ENCODE measurements at places on chromosomes 7 and 10.

GRCh38 chr10:11140963-11141362, 123.3 kb downstream of the CELF2 start:
- DNase-seq: no peak

- DNase-seq: no peak
These were observed 13.3 kb downstream of the MAP3K8 start for GRCh38 chr10:30447125-30447799.

DNA sequence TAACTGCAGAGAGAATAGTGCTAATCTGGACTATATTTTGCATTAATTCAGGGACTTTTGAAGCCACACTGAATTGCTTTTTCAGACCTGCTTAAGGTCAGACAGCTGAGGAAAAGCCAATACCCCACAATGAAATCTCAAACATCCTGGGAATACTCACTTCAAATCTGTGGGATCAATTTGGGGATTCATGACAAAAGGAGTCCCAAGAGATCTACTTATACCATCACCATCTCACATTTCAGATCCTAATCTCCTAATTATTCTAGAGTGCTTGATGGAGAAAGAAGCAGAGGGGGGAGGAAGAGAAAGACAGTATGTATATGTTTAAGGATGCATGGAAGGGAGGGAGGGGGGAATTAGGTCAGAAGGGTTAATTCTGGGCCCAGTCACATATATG, 202.2 kb downstream of the CACNA2D1 start:
- DNase-seq: no peak

DNA sequence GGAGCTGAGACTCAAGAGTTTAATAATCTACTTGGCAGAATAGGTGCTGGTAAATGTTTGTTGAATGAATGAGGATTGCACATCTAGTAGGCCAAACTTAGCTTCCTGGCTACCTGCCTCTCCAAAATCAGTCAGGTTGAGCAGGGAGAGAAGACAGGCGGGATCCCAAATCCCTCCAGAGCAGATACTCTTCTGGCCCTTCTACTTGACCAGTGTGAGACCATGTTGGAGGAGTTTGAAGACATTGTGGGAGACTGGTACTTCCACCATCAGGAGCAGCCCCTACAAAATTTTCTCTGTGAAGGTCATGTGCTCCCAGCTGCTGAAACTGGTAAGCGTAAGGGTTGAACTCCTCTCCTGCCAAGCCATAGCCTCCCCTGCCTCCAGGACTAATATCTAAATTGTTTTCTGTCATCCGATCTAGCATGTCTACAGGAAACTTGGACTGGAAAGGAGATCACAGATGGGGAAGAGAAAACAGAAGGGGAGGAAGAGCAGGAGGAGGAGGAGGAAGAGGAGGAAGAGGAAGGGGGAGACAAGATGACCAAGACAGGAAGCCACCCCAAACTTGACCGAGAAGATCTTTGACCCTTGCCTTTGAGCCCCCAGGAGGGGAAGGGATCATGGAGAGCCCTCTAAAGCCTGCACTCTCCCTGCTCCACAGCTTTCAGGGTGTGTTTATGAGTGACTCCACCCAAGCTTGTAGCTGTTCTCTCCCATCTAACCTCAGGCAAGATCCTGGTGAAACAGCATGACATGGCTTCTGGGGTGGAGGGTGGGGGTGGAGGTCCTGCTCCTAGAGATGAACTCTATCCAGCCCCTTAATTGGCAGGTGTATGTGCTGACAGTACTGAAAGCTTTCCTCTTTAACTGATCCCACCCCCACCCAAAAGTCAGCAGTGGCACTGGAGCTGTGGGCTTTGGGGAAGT, 2.2 kb upstream of the MBLAC1 start:
- DNase-seq: no peak

- DNase-seq: no peak
These were observed 483.9 kb upstream of the NRP1 start for GRCh38 chr10:33818343-33818742.

DNA sequence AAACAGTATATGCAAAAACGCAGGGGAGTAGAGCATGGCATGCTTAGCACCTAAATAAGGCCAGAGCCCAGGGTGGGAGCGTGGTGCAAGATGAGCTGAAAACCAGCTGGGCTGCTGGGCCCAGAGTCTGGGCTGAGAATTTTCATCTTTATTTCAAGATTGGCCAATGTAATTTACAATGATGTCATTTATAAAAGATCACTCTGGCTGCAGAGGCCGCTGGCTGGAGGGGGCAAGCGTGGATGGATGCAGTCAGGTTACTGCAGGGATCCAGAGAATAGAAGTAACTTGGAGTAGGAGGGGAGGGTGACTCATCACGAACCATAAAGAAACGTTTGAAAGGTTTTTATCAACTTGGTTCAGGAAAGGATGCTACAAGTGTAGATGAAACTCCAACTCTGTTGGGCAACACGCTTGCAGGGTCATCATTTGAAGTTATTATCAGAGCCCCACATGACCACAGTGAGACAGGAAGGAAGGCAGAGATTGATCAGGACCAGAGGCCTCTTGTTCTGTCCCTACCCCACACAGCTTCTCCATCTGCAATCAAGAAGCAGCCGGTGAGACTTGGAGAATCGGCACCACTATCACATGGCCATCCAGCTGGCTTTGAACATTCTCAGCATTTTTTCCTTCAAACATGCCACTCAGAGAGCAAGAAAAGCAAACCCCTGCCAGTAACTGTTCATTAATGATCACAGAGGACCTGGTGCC, 49.2 kb downstream of the ODAD2 start:
- no peak for DNase-seq

DNA sequence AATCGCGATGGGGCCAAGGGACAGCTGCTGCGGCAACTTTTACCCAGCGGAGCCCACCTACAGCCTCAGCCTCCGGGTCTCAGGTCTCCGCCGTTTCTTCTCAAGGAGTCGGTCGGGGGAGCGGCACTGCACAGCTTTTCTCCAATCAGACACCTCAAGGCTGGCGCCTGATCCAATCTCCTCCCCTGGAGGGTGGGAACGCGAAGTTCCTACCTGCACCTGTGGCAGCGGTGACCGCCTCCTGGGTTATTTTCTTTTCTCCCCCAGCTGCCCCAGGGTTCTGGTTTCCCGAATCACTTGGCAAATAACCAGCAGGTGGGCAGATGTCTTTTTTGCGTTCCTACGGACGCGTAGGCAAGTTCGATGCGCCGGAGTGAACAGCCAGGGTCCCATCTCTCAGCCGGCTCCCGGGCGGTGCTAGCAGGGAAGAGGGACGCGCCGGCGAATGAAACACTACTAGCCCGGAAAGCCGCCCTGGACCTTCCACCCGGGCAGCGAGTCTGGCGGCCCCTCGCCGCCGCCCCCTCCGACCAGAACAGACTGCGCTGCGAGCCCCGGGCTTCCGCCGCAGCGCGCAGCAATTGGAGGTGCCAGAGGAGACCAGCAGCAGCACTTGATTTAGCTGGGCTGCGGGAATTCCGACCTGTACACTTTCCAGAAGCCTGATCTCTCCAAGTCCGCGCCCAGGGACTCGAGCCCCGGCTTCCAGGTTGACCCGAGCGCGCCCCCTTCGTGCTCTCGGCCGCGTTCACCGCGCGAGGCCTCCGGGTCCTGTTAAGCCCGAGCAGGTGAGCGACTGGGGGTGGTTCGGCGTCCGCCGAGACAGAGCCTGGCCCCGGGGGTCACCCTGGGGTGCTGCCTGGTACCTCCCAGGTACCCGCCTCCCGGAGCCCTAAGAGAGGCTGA, at the start of gene PRR15:
Gene PRR15, plus strand, starts transcription at position 246 of the 906 bp plus-strand sequence. CDS start 2,495 bp downstream, outside the sequence.
- DNase-seq: peak; percentile 66

DNA sequence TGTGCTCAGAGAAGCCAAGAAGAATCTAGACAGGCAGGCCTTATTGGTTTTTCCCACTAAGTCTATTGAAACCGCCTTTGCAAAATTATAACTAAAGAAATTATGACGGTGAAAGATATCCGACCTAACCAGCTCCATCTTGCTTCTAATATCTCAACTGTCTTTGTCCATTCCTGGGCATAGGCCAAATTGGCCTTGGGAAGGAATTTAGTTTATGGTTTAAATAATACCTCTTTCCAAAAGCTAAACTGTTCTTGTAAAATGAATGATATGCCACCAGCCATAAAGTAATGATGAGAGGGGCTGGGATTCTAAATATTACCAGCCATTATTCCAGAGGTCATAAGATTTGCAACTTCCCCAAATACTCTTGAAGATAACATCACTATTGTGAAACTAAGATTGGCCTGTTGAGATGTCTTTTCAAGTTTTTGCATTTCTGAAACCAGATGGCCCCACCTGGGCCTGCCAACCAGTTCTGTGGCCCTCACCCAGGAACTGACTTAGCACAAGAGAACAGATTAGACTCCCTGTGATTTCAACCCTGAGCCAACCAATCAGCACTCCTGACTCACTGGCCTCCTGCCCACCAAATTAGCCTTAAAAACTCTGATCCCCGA, 41.2 kb upstream of the SLC35G1 start:
- no peak for DNase-seq

DNA sequence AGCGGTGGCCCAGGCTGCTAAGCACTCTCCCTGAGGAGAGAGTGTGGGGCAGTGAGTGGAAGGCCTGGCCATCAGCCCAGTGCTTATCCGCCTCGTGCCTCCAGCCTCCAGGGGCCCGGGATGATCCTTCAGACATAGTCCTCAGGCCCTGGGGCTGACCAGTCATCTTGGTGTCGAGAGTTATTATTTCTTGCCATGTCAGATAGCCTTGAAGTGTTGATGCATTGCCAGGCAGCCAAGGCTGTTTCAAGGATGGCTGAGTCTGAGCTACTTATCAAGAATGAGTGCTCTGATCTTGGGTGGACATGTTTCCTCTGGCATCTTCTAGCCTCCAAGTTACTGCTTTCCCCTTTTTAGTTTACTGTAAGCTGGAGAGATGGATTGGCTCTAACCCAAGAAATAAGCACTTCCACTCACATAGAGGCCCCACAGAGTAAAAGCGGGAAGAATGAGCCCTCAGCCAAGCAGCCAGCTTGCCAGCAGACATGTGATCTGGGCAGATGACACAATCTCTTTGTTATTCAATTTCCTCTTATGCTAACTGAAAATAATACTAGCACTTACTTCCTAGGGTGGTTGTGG, 136.5 kb upstream of the NAMPT start:
- DNase-seq: no peak

GRCh38 chr10:110335314-110336064, 30.8 kb upstream of the SMNDC1 start:
- no peak for DNase-seq

DNA sequence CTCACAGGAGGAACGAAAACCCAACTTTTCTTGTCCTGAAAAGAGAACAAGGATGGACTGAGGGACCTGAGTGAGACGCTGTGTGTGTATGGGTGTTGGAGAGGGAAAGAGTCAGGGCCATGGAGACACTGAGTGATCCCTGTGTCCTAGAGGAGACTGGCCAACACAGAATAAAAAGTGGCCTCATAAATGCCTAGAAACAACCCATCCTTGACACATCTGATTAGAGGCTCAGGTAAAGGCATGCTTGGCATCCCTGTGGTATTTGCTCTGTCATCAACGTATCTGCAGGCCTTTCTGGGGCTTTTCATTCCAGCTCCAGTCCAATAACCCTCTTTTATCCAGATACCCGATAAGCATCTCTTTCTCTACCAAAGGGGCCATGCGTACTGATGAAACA, 86.3 kb downstream of the FGFR2 start:
- DNase-seq: no peak

DNA sequence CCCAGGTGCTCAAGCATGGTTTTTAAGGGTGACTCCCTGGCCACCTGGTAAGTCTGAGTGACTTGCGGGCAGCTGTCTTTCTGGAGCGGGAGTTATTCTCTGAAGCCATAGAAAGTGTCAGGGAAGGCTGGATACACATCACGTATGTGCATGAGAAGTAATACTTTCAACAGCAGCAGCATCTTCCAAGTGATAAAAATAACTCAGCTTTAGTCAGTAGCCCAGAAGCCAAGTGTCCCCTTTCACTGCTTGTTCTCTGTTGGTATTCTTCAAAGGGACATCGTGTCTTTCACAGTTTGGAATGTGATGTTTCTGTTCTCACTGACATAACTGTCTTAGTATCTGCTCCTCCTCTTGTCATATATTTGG, 97.6 kb downstream of the KIAA1217 start:
- no peak for DNase-seq

DNA sequence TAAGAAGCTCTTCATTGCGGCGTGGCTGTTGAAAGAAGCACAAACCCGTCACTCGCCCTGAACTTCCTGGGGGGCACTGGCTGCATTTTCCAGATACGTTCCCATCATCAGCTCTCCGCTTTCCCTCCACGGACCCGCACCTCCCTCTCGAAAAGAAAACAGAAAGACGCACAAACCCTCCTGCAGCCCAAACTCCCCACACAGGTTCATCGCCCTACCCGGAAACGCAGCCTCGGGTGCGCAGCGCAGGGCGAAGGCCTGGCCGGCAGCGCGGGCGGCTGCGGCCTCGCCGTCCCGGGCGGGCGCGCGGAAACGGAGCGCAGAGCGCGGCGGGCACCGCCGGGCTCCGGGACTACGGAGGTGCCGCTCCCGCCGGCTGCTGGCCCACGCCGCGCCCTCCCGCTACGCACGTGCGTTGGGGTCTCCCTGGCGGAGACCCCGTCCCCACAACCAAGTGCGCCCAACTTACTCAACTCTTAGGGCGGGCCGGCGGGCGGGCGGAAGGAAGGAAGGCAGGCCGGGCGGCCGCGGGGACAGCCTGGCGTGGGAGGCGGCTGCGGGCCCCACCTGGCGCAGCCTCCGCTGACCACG, 822 bp downstream of the ZNF800 start:
- DNase-seq: peak; percentile 35

- DNase-seq: no peak
These were observed 203.4 kb downstream of the SLC25A13 start for GRCh38 chr7:96118449-96119001.

DNA sequence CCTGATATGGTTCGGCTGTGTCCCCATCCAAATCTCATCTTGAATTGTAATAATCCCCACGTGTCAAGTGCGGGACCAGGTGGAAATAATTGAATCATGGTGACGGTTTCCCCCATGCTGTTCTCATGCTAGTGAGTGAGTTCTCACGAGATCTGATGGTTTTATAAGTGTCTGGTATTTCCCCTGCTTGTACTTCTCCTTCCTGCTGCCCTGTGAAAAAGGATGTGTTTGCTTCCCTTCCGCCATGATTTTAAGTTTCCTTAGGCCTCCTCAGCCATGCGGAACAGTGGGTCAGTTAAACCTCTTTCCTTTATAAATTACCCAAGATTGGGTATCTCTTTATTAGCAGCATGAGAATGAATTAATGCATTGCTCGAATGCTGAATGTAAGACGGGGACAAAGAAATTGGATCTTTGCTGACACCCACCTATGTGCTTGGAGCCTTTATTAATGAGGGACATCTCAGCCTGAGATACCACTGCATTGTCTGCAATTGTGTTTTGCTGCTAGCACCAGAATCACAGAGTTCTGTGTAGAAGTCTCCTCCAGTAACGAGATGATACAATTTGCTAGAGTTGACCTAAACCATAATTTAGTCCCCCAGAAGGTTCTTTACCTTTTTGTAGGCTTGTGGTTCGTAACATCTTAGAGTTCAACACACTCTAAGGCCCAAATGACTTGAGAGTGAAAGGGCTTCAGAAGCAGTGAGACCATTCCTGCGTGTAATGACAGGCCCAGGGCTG, 28.6 kb downstream of the SLC35B4 start:
- no peak for DNase-seq

All from HEK293T (cell line).